ENCODE measurements at places on chromosomes 11 and 22.

- DNase-seq: no peak
Measured at GRCh38 chr11:2309251-2310072, 7.6 kb downstream of the TSPAN32 start.

DNA sequence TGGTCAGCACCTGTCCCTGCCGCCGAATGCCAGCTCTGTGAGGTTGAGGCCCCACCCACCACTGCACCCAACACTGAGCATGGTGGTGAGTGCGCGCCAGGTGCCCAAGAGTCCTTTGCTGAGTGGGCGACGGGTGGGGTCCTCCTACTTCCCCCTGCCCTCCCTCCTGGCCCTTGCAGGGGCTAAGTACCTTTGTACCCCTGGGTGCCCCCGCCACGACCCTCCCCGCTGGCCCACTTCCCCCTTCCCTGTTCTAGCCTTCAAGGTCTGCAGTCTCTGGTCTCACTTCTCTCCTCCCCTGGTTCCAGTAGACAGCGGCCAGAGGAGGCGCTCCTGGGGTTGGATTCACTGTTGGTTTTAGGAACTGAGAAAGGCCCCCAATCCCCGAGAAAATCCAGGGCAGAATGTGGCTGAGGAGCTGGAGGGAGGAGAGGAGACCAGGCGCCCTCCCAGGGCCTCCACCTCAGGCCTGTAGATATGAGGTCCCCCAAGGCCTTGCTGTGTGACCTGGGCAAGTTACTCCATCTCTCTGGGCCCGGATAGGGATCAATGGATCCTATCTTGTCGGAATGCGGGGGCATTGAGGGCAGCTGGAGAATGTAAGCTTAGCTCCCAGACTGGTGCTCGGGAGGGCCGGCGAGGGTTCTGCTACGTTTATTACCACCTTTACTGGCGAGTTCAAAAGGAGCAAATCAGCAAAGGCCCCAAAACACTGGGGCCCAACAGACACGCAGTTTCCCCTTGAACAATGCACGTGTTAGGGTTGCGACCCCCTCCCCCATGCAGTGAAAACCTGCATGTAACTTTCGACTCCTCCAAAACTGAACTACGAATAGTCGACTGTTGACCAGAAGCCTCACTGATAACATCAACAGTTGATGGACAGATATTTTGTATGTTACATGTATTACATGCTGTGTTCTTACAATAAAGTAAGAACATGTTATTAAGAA is 31.9 kb upstream of the SMIM38 start:
- no peak for DNase-seq

- no peak for DNase-seq
Measured at GRCh38 chr11:85721191-85721590, 35.2 kb upstream of the CCDC89 start.

DNA sequence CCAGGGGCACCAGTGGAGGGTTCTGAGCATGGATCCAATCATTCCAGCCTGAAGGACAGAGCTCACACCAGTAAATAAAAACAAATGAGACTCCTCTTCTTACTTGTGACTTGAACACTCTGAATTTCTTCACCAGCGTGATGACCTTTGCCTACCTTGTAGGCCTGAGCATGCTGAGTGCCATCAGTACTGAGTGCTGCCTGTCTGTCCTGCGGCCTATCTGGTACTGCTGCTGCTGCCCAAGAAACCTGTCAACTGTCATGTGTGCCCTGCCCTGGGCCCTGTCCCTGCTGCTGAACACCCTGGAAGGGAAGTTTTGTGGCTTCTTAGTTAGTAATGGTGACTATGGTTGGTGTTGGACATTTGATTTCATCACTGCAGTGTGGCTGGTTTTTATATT is 23.9 kb downstream of the MRGPRX4 start:
- DNase-seq: no peak

DNA sequence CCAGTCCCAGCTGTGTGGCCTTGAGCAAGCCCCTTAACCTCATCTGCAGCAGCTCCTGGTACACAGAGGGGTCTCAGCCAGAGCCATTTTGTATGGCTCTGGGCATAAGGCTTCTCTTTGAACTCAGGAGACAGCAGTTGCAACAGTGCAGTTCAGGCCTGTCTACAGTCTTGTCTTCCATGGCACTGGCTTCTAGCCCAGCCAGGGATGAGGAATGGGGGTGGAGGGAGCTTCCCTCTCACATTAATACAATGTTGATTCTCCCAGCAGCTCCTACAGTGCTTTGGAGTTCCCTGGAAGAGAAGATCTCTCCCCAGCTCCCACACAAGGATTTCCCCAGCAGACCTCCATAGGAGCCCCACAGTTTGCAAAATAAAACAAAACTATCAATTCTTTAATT is 350.2 kb downstream of the BUD13 start:
- no peak for DNase-seq

DNA sequence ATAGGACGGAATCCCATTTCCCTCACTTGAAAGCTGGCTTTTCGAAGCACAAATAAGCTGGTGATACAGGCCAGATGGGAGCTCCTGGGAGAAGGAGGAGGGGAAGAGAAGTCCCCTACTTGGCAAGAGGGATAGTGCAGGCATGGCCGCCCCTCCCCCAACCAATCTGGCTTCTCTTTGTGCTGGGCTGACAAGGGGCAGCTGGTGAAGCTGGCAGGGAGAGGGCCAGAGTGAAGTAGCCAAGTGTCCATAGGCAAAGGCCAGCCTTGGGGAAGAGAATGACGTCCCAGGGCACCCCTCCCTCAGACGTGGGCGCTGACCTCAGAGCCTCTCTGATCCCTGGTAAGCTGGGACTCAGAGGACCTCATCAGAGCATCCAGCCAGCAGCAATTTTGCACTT is 78.7 kb upstream of the GRAMD1B start:
- DNase-seq: no peak

- no peak for DNase-seq
Measured at GRCh38 chr11:88813233-88813915, 252.4 kb downstream of the GRM5 start.

- DNase-seq: no peak
Measured at GRCh38 chr11:65108469-65109123, 3.1 kb upstream of the TM7SF2 start.

Measured in smooth muscle cell of the brain vasculature (primary cell).